ENCODE measurements at places on chromosomes 16 and 17.

DNA sequence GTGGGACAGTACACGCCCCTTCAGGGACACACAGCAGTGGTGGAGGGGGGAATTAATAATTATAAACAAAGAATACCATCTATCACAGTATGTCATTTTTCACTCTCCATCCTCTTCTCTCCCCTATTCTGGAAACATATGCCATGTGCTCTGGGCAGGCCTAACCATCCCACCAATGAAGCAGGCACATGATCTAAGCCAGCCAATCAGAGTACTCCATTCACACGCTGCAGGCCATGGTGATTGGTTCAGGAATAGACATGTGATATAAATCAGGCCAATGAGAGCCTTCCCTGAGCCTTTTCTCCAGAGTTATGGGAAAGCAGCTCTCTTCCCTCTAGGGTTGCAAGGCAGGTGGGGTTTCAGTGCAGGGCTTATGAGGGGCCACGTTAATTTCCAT lies 36.5 kb downstream of the GSG1L start:
- DNase-seq = no peak

GRCh38 chr17:79936641-79937381 lies 97.6 kb upstream of the CBX4 start:
- no peak for DNase-seq

- DNase-seq = no peak
These were observed 62.5 kb downstream of the DNAH3 start for GRCh38 chr16:21088143-21088542.

DNA sequence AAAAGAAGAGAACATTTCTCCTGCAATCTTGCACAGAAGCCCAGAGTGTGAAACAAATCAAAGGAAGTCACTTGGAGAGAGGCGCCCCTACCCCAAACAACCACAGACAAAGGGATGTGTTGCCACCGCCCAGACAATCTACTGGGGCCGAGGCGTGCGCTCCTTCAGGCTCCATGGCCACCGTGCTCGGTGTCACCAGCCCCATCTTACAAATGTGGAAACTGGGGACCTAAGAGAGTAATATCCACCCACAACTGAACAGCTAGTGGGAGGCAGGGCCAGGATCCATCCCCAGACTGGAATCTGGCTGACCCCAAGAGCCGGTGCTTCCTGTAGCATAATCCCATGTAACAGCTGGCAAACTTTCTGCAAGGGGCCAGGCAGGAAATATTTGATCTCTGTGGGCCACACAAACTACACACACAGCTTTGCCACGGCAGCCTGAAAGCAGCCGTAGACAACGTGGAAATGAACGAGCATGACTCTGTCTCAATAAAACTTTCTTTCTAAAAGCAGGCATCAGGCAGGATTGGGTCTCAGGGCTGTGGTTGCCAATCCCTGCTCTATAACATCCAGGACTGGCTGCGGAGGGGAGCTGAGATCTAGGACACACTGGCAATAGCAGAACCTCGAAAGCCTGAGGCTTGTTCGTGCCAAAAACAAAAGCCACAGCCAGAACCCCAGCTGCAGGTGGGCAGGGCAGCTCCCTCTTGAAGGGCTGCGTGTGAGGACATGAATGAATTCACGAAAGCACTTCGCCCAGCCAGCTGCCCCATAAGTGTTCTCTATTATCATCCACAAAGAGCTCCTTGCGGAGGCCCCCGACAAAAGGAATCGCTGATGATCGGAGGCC lies 26.6 kb upstream of the GINS2 start:
- DNase-seq = no peak

GRCh38 chr17:55641676-55642081 lies 81.0 kb downstream of the TMEM100 start:
- DNase-seq = peak; percentile 44

- peak; percentile 61 for DNase-seq
These were observed 46.2 kb downstream of the SMPD3 start for GRCh38 chr16:68401871-68402747.

DNA sequence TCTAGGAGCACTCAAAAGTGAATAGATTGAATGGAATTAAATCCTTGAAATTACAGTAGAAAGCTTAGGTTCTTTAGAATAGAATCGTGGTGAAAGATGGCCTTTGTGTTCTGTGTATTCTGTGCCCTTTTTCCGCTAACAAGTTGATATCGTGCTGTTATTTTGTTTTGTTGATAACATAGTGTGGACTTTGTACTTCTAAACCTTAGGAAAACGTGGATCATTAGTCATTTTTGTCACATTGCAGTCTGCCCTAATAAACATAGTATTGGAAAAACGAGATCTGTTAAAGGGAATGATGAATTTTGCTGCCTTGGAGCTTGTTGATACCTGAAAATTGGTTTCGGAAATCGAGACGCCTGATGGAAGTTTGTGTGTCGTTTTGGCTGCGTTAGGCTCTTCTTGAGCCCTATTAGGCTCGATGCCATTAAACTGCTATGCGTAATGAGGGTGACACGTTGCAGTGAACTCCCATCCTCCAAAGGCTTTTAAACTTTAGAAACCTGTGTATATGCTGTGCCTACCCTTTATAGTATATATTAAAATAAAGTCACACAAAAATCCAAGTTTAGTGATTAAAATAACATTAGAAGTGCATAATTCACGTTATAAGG lies 145.7 kb downstream of the PRKCA start:
- DNase-seq = no peak

GRCh38 chr17:77356109-77356689 lies 215.4 kb downstream of the SEC14L1 start:
- peak; percentile 8 for DNase-seq

DNA sequence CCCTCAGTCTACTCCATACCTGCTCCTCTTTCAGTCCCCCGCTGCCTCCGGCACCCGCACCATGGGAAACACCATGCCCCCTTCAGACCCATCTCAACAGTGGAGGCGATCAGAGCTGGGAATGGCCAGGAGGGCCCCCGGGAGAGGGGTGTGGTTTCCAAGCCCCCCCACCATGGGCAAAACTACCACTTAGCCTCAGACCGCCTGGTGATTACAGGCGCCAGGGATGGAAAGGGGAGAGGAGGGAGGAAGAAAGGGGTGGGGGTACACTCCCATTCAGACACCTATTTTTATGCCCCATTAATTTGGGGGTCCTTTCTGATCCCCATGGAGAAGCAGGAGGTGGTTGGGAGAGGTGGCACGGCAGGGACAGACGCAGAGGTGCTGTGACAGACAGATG lies at the start of gene C17orf114:
TSS of gene C17orf114 (minus strand) at position 101 of the 400 bp plus-strand sequence.
- DNase-seq = no peak

GRCh38 chr16:66220702-66221101 lies 145.8 kb upstream of the CDH5 start:
- DNase-seq = no peak

- DNase-seq = no peak
These were observed 98.6 kb downstream of the GNAO1 start for GRCh38 chr16:56289862-56290261.

GRCh38 chr17:7651665-7652387 lies 1.1 kb downstream of the ATP1B2 start:
- DNase-seq = no peak

DNA sequence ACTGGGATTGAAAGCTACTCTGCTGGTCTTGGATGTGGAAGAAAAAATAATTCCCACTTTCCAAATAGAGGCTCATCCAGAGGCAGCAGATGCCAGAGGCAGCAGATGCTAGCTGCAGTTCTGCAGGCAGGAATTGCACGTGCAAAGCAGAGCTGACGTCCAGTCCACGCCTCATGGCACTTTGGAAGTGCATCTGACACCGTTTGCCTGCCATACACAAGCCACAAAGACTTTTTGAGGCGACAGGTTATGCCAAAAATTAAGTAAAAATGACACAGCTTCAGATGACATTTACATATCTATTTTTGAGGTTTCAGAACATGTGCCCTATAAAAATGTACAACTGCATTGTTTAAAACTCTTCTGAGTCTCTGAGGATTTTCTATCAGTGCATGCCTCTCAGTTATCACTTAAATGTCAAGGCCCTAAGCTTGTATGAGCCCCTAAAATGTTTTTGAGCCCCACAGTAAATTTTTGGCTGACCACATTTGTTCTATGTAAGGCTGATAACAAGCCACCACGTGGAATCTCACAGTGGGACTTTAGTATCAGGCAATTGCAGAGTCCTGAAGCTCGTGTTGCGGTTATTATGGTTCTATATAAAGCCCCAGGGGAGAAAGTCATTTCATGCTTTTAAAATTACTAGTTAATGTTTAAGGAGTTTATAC lies 239.2 kb downstream of the PRKCA start:
- no peak for DNase-seq

DNA sequence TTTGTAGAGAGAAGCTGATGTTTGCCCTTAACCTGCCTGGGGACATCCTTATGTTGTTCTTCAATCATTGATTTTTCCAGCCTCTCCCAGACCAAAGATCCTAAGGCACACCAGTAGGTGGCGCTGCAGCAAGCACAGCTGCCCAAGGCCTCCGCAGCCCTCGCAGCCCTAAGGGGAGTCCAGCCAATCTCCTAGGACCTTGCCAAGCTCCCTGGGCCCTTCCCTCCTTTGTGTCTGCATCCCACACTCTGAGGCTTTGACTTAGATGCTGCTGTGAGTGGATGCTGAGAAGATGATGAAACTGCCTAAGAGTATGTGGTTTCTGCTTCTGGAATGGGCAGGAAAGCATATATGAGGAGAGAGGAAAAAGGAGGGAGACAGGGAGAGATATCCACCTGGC lies 47.1 kb downstream of the SPACA3 start:
- peak; percentile 66 for DNase-seq

GRCh38 chr16:71894229-71894920 lies 956 bp upstream of the IST1 start:
- peak; percentile 18 for DNase-seq

DNA sequence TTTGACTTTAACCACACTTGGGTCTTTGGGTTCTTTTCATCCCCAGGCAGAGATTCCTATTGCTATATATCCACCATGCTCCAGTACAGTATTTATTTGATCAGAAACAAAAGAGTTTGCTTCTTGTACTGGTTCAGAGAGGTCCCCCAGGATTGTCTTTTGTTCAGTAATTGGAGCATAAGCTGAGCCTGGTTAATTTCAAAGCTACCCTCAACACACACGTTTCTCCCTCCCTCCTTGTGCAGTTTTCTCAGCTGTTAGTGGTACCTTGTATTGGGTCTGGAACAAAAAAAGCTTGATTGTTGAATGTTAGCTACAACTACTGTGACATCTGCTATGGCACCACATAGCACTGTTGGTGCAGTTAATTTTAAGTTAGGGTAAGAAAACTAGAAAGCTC lies 50.0 kb downstream of the NUP93 start:
- no peak for DNase-seq

DNA sequence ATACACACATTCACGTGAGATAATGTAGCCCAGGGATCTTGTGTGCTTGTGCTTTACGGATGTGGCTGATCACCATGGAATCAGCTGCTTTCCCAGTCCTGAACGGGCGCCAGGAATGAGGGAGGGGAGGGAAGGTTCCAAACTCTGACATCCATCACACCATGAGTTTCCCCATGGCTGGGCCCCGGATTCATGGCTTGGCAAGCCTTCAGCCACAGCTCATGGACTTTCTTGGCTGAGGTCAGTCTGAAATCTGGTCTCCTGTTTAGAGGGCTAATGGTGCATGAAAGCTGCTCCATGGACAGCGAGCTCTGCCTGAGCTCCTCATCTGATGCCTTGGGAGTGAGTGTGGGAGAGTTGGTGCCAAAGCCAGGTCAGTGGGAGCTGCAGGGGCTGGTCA lies 767.6 kb upstream of the EEF2KMT start:
- no peak for DNase-seq

- DNase-seq = peak; percentile 56
These were observed 10.0 kb downstream of the GPR179 start for GRCh38 chr17:38333635-38334295.

DNA sequence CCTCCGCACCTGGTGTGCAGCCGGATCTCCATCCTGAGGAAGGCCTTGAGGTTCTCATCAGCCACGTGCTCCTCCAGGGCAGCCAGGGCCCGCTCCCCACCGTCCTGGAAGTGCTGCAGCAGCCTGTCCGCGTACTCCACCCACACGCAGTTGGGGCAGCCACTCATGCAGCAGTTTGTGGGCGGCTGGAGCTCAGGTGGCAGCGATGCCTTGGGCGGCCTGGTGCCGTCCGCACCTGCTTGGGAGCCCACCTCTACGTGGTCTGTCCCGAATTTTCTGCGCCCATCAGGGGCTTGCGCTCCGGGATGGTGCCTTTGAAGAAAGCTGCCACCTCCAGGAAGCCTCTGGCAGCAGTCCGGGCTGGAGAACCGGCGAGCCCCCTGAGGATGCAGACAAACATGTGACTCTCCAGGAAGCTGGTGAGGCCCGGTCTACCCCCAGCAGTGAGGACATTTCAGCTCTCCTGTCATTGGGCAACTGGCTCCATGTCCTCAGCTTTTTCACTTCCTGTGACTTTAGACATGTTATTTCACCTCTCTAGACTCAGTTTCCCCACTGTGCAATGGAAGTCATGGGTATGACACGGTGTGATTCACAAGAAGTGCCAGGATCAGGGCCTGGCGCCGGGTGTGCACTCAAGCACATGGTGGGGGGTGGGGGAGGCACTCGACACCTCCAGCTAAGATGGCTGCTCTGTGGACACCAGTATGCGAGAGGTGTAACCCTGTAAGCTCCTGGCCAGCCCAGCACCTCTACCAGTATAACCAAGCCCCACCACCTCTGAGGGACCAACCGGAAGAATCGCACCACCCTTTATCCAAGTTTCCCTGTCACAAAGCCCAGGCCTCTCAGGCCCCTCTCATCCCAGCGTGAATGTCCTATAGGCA lies 957 bp downstream of the OXLD1 start:
- no peak for DNase-seq

DNA sequence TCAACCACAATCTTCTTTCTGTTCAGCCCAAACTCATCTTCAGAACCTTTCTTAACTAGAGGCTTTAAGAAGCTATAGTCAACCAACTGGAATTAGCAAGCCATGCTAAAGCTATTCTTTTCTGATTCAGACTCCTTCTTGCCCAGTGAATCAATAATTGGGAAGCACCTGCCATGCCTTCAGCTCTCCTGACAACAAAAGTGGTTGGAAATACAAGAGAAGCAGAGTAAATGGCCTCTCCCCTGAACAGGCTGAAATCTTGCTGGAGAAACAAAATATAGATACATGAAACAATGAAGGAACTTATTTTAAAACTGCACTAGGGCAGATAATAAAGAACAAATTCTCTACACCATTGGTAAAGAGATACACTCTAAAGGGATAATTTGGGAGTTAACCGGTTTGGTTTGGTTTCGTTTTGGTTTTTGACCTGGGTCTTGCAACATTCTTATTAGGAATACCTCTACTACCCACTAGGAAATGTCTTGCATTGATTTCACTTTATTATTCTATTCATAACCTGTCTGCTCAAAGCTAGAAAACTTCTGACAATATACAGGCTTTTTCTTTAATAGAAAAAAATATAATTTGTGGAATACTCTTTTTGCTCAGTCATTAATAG lies 173.6 kb upstream of the DYNLRB2 start:
- no peak for DNase-seq

GRCh38 chr16:66335704-66336329 lies 30.7 kb upstream of the CDH5 start:
- no peak for DNase-seq

All from AG08396 (cell line).